ENCODE measurements at places on chromosomes 12 and 14. TPM values are rescaled to one million over a fixed set of nuclear protein-coding genes. Genes with fewer than 3 reads are reported as not detected.

MSRB3 gene
- polyA plus RNA-seq: 105 TPM

EFS gene
- polyA plus RNA-seq: 2.0 TPM

RNU4-1 gene
- polyA plus RNA-seq: not detected

DDIT3 gene
- polyA plus RNA-seq: 32.5 TPM

OR4M1 gene
- polyA plus RNA-seq: not detected

PLD4 gene
- polyA plus RNA-seq: not detected

YAF2 gene
- 12.2 TPM for polyA plus RNA-seq

LGMN gene
- polyA plus RNA-seq: 61.0 TPM

IPO4 gene
- 27.8 TPM for polyA plus RNA-seq

DAO gene
- not detected for polyA plus RNA-seq

LACRT gene
- not detected for polyA plus RNA-seq

TCL1B gene
- polyA plus RNA-seq: not detected

AP1G2 gene
- polyA plus RNA-seq: 3.6 TPM

INHBC gene
- polyA plus RNA-seq: 0.05 TPM
